Vagina (tissue), 2 donors: ENCODE measurements at places on chromosomes 4 and X.

DNA sequence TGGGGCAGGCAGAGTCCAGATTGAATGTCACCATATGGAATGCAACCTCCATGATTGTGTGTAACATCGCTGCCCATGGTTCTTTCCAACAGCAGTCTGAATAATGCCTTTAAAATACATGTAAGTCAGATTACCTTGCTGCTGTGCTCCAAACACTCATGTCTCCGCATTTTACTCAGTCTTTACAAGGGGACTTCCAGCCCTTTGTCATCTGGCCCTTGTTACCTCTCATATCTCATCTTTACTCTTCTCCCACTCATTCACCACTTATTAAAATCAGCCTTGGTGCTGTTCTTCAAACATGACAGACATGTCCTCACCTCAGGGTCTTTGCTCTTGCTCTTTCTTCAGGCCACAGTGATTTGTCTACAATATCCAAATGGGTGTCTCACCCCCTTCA, 200.4 kb upstream of the GYPA start:
- no peak for DNase-seq

DNA sequence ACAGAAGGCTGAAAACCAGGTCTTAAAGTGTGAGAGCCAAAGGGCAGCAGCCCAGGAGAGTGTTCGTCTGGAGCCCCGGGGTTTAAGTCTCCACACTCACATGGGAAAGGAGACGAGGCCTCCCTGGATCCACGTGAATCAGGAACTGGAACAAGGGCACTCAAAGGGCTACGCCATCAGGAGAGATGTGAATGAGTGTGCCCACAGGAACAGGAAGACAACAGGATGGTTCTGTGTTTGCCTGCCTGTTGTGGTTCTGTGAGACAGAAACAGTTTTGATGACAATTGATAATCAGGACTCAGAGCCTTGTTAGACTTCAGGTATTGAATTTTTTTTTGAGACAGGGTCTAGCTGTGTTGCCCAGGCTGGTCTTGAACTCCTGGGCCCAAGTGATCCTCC, 4.9 kb upstream of the CTBP1 start:
- DNase-seq, result no peak

DNA sequence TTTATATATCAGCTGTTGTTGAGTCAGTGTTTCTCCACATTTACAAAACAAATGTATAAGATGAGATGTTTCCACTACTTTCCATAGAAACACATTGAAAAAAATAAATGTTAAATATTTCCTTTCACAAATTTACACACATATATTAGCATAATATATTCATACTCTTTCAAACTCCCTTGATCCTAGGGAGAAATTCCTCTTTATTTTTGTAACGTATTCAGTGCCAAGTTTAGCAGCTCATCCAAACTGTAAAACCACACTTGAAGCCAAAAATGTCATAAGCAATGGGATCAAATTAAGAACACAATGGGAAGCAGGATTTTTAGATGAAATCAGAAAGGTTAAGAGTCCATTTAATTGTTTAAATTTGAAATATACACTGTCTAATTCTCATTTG, 381.1 kb upstream of the MAD2L1 start:
- DNase-seq, result no peak

GRCh38 chr4:176988226-176988625, 195.5 kb upstream of the VEGFC start:
- DNase-seq, result no peak

- DNase-seq, result no peak
Measured at GRCh38 chrX:153598541-153599191, at the start of gene CCNQ. CCNQ (minus strand) TSS chrX:153599139; CDS start chrX:153599073, 66 bp downstream.

- DNase-seq, result no peak
Measured at GRCh38 chr4:3407171-3407771, 34.5 kb upstream of the HGFAC start.

DNA sequence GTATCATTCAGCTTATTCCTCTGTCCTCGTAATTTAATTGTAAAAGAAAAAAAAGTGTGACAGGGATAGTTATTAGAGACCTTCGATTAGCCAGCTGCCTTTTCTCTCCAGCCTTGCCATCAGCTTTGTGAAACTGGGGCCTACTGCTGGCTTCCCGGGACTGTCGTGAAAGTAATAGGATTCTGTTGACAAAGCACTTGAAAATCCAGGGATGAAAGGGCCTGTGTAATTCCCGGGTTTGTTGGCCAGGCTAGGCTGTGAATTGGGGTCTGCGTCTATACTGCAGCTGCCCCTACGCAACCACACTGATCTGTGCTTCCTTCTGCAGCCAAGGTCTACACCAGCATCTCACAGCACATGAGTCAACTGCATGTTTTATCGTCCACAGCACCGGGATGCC, 120.4 kb upstream of the SCML1 start:
- no peak for DNase-seq

DNA sequence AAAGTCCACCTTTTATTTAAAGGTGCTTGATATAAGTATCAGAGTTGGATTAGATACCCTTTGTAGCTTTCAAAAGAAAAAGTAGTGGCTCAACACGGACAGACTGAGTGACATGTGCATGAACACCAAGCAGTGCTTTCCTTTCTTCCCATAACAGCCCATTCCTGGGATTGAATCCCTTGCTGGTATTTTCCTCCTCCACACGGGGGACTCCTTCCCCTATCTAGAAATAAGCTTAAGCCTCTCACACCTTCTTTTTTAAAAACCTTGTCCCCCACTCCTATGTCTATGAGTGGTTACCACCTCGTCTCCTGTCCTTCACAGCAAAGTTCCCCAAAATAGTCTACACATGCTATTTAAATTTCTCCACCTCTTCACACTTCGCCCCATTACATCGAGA, 5.1 kb downstream of the AP1S2 start:
- no peak for DNase-seq

GRCh38 chrX:21747558-21747957, 10.4 kb downstream of the SMPX start:
- no peak for DNase-seq

GRCh38 chr4:10015140-10015753, 6.0 kb downstream of the SLC2A9 start:
- no peak for DNase-seq

- DNase-seq, result no peak
Measured at GRCh38 chr4:57113870-57114269, 3.7 kb upstream of the IGFBP7 start.

DNA sequence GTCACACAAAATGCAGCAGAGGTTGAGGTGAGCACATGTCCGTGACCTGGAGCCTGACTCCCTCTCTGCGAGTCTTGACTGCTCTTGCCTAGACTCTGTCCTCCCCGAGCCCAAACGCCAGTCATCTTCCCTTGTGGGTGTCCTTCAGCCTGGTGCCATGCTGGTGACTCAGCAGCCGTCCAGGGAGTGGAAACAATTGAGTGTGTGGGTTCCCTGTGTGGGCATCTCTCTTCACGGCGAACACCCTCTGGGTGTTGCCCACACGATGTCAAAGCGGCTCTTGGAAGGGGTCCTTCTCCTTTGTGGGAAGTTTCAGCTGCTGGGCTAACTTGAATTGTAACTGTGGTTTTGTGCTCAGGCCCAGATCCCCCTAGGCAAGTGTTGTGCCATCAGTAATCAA, 17.5 kb upstream of the MSANTD1 start:
- no peak for DNase-seq

DNA sequence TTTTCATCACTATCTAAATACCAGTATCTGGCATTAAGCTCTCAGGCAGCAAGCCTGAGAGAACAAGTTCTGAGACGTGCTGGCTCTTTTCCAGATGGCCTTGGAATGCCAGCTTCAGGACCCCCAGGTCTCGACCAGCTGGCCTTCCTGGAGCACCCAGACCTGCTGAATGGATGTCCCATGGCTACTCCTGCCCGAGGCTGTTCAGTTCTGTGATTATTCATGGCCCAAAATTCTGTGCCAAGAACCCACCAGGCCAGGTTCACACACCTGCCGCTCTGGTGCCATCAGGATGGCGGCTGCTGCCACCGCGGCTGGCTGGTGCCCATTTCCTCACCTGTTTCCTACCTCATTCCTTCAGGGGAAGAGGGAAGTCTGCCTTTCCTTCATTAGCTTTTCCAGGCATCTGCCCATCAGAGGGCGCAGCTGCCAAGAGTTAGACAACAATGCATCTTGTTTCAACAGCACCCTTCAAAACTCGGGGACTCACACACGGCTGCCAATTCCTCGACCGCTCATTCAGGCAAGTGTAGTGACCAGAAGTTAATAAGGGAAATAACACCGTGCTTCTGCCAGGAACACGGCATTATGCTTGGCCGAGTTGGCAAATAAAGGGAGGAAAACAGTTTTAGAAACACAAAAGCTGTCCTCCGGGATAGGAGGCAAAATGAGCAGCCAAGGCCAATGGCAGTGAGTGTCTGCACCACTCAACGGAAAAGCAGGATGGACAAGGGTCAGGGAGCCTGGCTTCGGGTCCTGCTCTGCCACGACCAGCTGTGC, 173.8 kb downstream of the NSUN7 start:
- no peak for DNase-seq

- DNase-seq, result no peak
Measured at GRCh38 chr4:17169699-17170098, 271.3 kb upstream of the LDB2 start.

DNA sequence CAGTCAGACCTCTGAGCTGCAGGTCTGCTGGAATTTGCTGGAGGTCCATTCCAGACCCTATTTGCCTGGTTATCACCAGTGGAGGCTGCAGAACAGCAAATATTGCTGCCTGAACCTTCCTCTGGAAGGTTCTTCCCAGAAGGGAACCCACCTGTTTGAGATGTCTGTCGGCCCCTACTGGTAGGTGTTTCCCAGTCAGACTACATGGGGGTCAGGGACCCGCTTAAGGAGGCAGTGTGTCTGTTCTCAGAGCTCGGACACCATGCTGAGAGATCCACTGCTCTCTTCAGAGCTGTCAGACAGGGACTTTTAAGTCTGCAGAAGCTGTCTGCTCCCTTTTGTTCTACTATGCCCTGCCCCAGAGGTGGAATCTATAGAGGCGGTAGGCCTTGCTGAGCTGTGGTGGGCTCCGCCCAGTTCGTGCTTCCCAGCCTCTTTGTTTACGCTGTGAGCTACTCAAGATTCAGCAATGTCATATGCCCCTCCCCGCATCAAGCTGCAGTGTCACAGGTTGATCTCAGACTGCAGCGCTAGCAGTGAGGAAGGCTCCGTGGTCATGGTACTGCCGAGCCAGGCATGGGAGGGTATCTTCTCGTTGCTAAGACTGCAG, 44.1 kb upstream of the KDR start:
- DNase-seq, result no peak

DNA sequence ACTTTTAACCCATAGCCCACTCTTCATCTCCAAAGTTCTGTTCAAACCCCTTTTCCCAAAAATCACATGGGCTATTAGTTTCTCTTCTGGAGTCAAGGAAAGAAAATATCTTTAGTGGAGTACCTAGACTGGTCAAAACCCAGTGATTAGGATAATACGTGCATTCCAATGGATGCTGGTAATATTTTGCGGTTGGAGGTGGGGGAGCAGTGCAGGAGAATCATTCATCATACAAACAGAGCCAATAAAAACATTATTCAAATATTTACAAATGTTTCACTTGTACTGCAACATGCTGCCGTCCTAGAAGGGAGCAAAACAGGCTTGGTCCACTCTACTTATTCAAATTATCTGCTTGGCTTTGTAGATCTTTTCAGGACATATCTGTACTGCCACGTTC, 57.2 kb upstream of the RAB9B start:
- no peak for DNase-seq

DNA sequence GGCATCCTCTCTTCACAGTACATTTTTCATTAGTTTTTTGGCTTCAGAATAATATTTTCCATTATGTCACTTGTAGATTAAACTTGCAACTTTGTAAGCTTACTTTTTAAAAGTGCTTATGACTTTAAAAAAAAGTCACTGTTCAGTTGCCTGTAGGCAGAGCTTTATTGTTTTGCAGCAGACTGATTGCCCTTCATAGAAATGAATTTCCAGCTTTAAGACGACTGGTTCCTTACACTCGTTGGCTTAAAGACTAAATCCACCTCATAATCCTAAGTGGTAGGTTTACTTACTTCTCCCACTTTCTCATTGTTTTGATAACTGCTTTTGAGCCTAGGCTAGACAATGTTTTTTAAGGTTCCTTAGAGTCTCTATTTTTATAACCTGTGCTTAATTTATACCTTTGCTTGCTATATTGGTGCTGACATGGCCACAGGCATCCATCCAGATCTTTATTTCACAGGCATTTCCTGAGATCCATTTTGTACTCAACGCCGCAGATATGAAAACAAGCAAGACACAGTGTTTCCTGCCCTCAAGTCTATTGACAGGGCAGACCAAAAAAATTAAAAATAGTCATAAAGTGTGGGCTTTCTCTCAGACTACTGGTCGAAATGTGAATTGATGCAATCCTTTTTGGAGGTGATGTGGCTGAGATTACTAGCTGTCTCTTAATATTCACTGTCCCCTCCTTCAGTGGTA, 12.6 kb upstream of the IL13RA2 start:
- DNase-seq, result no peak

GRCh38 chrX:139126493-139126892, 404.0 kb upstream of the F9 start:
- DNase-seq, result no peak

DNA sequence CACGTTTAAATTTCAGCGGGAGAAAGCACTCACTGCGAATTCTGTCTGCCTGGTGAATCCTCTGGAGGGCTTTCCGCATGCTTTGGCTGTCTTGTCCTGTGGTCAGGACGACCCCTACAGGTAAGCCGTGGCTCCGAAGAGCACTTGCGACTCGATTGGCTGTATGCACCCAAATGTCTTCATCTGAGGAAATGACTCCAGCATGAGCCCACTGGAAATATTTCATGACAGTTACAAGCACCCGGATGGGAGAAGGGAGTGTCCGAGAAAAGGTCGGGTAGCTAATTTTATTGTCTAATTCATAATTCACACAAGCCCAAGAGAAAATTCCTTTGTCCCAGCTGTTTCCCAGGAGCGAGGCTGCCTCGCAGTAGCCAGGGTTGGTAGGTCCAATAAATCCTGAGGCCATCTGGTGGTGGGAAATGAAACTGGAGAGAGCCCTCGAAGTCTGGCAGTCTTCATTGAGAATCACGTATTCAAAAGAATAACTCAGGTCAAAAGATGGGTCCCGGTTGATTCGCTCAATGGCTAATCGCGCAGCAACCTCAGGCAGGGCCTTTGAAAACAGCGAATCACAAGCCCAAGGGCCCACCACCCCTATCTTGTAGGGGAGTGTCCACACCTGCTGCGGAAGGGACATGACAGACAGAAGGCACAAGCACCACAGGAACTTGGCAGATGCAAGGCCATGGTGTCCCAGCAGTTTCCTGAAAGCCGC, 6.6 kb downstream of the GUCY2F start:
- no peak for DNase-seq

DNA sequence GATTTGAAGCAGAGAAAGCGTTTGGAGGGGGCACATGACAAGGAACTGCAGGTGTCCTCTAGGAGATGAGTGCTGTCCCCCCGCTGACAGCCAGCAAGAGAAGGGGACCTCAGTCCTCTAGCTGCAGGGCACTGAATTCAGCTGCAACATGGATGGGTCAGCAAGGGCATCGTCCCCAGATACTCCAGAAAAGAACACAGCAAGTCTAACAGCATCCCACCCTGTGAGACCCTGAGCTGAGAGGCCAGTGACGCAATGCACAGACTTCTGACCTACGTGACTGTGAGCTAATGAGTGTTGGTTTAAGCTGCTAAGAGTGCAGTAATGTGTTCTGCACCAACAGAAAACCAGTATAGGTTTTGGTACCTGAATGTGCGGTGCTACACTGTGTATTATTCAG, 11.6 kb upstream of the CENPVL2 start:
- DNase-seq, result no peak
